ENCODE measurements at places on chromosomes 12 and 14.
A peak's percentile ranks its signal among the peaks of the same experiment; 100 is the strongest.

GRCh38 chr12:76119887-76120286 is 35.4 kb upstream of the NAP1L1 start:
- no peak for DNase-seq

GRCh38 chr12:68455691-68456345 is 123.7 kb upstream of the MDM1 start:
- no peak for DNase-seq

GRCh38 chr12:62409068-62409467 is 57.6 kb upstream of the MON2 start:
- no peak for DNase-seq

DNA sequence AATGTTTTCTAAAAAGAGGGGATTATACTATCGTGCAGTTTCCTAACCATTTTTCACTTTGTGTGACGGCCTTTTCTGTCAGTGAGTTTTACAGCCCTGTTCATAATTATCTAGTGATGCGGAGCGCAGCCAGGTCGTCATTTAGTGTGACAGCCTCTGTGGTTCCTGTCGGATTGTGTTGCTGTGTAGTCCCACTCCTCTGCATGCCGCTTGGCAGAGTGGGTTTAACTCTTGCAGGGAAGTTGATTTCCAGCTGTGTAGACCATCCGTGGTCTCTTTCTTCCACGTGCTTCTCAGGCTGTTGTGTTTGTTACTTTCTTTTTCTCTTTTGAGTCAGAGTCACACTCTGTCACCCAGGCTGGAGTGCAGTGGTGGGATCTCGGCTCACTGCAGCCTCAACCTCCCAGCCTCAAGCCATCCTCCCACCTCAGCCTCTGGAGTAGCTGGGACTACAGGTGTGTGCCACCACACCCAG is 8.6 kb downstream of the RAN start:
- no peak for DNase-seq

DNA sequence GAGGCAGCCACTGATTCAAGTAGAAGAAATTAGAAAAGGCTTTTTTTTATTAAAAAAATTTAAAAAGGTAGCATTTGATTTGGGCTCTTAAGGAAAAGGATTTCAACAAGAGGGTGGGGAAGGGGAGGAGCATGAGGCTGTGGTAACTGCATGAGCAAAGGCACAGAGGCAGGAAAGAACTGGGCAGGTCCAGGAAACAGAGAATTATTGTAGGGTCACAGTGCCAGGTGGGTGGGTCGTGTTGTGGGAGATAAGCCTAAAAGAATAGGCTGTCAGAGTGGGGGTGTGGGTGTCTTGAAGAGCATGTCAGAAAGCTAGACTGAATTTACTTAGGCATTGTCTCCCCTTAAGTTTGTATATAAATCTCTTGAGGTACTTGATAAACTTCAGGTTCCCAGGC is 7.8 kb downstream of the LIMA1 start:
- no peak for DNase-seq

DNA sequence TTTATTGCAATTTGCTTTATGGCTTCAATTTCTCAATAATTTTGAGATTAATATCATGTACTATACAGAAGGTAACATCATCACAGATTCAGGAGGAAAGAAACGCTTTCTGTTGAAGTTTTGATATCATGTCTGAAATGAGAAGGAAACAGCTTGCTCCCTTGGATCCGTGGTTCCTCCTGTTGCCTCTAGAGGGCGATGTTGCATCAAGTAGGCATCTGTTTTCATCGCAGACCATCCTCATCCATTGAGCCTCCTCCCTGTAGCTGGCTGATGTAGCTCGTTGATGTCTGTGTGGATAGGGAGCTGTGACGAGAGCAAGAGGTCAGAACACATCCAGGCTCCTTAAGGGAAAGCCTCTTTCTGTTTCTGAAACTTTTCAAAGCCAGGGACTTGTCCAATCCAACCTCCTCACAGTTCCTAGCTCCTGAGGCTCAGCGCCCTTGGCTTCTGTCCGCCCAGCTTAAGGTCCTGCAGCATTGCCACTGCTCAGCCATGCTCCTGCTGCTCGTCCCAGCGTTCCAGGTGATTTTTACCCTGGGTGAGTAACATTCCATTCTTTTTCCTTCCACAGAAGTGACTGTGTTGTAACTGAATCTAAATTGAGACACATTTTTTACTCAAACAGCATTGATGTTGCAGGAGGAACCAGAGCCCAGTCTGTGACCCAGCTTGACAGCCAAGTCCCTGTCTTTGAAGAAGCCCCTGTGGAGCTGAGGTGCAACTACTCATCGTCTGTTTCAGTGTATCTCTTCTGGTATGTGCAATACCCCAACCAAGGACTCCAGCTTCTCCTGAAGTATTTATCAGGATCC is 304.8 kb upstream of the OR4E1 start:
- DNase-seq: no peak

GRCh38 chr14:58397156-58397555 is 1.4 kb downstream of the TOMM20L start:
- no peak for DNase-seq

GRCh38 chr12:124680863-124681778 is 113.7 kb upstream of the NCOR2 start:
- DNase-seq: no peak

DNA sequence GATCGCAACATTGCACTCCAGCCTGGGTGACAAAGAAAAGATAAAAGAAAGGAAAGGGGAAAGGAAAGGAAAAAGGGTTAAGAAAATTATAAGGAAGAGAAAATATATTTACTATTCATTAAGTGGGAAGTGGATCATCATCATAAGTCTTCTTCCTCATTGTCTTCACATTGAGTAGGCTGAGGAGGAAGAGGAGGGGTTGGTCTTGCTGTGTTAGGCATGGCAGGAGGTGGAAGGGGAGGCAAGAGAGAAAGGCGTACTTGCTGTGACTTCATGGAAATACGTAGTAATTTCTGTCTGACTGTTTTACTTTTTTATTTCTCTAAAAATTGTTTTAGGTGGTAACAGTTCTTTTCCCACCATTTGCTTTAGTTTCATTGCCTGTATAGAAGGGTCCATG is 26.2 kb downstream of the FAM177A1 start:
- DNase-seq: no peak

DNA sequence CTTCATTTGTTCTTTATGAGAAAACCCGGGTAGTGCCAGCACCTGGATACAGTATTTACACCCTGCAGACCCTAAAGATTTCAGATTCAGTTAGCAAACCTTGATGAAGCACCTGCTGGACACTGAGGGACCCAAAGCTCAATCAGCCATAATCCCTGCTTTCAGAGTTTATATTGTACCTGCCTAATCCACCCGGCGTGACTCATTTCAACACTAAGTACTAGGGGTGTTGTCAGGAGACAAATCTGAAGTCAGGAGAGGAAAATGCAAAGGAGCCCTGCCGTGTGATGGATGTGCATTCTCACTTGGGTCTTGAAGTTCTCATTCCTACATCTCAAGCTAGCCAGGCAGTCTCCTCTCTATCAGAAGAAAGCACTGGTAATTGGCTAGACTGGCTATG is 176.7 kb upstream of the BCL2L14 start:
- DNase-seq: no peak

DNA sequence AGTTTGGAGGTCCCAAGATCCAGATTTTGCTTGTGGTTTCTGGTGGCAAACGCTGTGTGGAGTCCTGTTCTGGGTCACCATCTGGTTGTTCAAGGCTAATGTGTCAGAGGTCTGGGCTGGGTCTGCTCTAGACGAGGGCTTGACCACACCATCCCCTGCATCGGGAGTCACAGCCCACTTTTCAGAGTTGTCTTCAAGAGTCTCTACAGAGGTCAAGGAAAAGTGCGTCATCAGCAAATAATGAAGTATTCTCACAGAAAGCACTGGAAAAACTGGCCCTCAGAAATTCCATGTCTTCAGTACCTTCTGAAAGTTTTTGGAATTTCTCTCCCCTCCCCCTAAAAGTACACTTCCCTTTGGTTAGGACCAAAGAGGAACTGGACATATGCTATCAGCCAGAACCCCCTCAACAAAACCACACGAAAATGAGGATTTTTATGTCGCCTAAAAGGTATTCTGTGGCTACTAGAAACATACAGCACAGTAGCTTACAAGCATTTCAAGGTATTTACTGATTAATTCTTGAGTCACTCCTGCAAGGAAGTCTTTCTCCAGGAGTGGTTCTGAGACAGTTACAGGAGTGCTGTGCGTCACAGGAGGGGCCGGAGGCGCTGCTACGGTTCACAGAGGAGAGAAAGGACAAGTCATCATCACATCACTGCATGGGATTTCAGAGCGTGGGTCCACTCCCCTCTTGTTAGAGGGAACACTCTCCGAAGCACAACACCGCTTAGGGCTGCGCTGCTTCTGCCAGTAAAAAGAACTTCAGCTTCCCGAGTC is 35.4 kb downstream of the RAD52 start:
- no peak for DNase-seq

DNA sequence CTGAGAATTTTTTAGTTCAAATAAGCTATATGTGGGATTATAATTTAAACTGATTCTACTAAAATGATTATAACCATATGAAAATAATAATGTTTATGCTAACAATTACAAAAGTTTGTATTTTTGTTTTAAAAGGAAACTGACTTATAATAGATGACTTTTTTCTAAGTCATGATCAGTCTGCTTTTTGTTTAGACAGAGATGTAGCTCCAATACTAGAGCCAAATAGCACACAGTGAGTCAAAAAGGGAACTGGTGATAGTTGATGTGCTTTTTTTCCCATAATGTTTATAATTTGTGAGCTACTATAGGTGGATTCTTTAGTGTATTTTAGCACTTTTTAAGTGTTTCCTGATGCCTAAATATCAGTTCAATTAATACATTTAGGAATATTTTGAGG is 28.3 kb downstream of the TMPO start:
- no peak for DNase-seq

GRCh38 chr12:91778938-91779400 is 366.7 kb downstream of the BTG1 start:
- DNase-seq: peak; percentile 6

GRCh38 chr12:128314611-128315010 is 47.6 kb downstream of the TMEM132C start:
- no peak for DNase-seq

GRCh38 chr12:47881826-47882427 is 22.9 kb downstream of the VDR start:
- DNase-seq: no peak

GRCh38 chr14:51847489-51847796 is 13.0 kb upstream of the GNG2 start:
- DNase-seq: no peak

DNA sequence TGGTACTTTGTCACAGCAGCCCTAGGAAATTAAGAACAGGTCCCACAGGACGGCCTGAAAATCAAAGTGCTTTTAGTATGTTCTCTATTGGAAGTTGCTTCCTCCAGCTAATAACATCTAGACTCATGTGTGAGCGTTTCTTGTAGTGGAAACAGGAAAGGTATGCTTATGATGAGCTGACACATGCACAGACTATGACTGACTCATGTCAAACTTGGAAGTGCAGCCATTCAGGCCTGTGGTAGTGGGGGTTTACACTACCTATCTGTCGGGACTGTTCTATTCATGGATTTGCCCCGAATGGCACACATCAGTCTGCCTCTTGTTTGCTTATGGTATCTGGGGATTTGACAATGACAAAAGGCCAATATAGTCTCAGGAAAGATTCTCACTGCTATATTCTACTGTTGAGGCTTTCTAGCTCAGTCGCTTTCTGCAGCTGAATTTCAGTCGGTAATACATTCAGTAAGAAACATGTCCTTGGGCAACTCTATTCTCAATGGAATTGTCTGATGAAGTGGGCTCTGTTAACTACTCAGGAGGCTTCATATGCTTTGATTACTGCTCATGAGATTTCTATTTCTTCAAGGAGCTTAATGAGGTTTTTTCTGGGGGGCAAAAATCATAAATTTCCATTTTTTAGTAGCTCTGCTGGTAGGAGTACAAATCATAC is 270.3 kb upstream of the DAAM1 start:
- DNase-seq: no peak

DNA sequence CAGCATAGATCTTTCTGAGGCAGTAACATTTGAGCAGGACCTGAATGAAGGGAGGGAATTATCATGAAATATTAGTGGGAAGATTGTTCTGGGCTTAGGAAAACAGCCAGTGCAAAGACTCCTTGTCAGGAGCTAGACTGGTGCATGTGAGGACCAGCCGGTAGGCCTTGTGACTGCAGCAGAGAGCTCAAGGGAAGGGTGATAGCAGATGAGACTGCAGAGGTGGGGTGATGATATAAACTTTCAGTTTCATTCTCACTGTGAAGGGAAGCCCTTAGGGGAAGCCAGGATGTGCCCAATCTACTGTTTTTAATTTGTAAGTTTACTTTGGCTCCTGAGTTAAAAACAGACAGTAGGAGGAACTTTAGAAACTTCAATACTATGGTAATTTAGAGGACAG is 12.4 kb downstream of the IL22 start:
- DNase-seq: no peak

- DNase-seq: no peak
Measured at GRCh38 chr12:48191096-48191495, 7.7 kb downstream of the CCDC184 start.

DNA sequence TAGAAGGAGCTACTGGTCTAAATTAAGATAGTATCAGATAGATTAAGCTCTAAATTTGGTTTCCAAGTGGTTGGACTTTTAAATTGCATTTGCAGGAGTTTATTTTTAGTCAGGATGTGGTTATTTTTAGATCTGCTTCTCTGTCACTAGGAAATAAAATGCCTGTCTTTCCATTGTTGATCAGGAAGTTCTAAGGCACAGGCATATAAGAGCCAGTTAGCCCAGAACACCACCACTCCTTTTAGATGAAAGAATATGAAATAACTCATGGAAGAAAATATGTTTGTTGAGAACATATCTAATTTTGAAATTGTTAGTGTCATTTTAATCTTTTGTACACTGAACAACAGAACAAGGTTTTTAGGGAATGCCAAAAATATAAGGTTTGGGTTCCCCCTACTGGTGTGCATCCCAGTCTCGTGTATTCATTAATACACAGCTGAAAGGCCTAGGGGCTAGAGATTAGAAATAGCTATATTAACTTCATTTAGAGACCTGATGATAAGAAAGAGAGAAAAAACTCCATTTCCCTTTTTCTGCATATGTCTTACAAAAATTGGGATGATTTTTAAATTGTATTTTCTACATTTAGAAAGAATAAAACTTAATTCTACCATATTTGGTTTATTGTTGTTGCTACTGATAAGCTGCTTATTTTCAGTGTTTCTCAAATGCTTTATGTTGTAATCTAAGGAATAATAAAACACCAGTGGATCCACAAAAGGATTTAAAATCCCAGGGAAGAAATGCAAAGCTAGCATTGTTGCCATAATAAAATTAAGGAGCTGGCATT is 67.2 kb downstream of the RIC8B start:
- peak; percentile 17 for DNase-seq

DNA sequence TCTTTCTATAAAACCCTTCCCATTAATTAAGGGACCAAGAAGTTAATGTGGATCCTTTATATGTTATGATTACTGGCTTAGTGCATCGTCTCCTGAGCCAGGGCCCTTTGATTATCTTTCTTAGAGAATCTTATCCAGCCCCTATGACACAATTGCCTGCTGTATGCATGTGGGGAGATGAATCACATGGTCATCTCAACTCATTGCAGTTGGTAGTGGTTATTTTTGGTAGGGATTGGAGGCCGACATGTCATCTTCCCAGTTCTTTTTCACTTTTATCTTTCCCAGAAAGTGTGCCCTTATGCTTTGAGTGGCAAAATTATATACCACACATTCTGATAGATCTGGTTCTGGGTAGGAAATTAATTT is 26.0 kb downstream of the ZNF664 start:
- no peak for DNase-seq

Data from frontal cortex (tissue), 4 donors.